Urothelium cell line (cell line): ENCODE measurements at places on chromosomes 1 and 21.

- DNase-seq, result no peak
Measured at GRCh38 chr1:164263540-164263939, 295.4 kb upstream of the PBX1 start.

DNA sequence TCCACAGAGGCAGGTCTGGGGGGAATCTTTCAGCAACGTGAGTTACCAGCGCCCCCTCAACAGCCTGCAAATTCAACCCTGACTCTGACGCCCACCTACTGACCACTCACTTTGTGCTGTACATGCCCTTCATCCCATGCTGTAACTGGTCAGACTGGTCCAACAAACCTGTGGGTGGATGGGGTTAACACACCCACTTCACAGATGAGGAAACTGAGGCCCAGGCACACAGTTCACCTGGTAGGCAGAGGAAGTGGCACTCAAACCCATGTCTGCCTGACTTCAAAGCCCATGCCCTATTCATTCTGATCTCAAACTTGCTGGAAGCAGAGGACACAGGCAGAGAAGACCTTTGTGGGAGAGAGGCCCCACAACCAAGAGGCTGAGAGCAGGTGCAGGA is 172.9 kb downstream of the TRABD2B start:
- no peak for DNase-seq

- no peak for DNase-seq
Measured at GRCh38 chr1:196160066-196160795, 448.0 kb downstream of the KCNT2 start.

DNA sequence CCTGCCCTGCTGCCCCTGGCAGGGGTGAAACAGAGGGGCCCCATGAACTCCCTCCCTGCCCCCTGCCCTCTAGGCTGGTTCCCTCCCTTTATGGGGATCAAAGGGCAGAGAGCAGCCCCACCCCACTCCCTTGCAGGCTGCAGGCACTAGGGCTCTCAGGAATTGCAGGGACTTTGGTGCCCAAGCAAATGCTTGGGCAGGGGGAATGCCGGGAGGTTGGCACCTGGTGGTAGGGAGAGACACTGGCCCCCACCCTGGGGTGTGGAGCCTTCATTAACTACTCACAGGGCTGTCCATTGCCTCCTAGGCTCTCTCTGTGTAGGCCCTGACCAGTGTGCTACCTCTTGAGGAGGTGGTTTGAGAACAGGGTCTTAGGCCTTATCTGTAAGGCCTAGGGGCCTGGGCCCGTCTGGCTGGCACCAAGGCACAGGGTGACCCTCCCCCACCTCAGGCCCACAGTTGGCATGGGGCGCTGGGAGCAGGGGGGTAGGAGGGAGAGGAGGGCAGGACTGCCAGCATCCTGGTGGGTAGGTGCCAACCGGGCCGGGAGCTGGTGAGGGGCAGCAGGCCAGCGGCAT is 4.7 kb downstream of the ZBTB7B start:
- DNase-seq, result no peak

DNA sequence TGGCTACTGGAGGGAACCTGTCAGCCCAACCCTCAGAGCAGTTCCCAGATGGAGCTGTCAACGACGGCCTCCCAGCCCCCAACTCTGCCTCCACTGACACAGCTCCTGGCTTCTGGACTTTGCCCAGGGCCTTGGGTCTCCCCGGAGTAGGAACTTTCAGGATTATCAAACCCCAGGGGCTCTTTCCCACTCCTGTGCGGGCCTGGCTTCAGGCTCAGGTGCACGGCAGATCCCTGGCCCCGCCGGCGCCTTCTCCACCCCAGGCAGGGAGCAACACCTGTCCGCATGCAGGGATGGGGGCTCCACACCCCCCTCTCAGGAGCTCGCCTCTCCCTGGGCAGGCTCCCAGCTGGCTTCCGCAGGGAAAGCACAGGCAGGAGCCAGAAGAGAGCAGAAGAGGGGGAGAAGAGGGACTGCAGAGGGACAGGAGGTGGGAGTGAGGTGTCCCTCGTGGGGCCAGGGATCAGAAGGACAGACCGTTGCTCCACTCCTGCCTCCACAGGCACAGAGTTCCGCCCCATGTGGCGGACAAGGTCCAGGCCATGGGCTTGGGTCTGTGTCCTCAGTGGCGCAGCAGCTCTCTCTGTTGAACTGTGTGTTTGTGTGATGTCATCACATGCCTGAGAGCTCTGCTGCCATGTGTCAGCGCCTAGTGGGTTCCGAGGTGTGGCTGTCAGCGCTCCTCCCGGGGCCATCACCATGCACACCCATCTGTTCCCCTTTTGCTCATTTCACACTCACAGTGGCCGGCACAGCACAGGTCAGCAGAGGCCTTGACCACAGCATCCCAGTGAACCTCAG is 107.7 kb downstream of the PDE9A start:
- DNase-seq, result no peak

- DNase-seq, result no peak
Measured at GRCh38 chr1:93129507-93130099, 50.5 kb downstream of the MTF2 start.

- no peak for DNase-seq
Measured at GRCh38 chr21:29904359-29905282, 35.2 kb downstream of the GRIK1 start.

GRCh38 chr1:21342961-21343838 is 52.9 kb upstream of the ECE1 start:
- no peak for DNase-seq

- no peak for DNase-seq
Measured at GRCh38 chr21:28283641-28284490, 708.8 kb downstream of the LTN1 start.
